ENCODE measurements at places on chromosomes 2 and 18.

- no peak for DNase-seq
Measured at GRCh38 chr2:140041811-140042210, 1261.6 kb upstream of the NXPH2 start.

DNA sequence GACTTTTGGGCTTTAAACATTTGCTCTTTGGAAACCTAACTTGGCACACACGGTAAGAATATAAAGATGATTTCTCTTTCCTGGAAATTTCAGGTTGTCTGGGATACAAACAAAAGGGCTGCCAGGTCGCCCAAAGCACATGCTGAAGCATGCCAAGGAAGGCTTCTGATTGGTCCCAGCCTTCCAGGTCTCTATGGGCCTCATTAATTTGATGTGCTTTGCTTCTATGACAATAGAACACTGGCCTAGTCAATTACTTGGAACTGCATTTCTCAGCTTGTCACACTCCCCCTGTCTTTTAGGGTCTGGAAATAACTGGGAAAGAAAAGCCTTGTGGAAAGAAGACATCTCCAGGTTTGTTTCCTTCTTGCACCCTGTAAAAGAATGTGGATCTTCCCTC lies 228.9 kb downstream of the ADCYAP1 start:
- no peak for DNase-seq

- DNase-seq = no peak
Measured at GRCh38 chr2:163247847-163248220, 409.3 kb upstream of the KCNH7 start.

DNA sequence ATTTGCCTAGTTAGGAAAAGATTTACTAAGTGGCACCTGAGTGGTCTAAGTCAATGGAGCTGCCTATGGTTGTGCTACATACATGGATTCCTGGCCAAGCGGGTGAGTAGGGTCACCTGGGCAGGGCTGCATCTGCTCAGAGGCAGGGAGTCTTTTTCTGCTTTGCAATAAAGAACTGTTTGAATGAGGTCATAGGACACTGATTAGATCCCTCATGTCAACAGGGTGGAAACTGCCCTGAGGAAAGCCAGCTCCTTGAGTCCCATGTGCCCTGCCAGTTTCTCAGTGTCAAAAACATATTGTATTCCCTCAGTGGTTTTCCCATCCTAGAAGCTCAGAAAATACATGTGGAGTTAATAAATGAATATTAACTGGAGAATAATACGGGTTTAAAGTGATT lies 4.6 kb downstream of the LAMA3 start:
- no peak for DNase-seq

- no peak for DNase-seq
Measured at GRCh38 chr18:63559567-63560491, 17.7 kb downstream of the SERPINB12 start.
